Memory B cell (primary cell): ENCODE measurements at places on chromosomes 7 and 10.
A peak's percentile ranks its signal among the peaks of the same experiment; 100 is the strongest.

DNA sequence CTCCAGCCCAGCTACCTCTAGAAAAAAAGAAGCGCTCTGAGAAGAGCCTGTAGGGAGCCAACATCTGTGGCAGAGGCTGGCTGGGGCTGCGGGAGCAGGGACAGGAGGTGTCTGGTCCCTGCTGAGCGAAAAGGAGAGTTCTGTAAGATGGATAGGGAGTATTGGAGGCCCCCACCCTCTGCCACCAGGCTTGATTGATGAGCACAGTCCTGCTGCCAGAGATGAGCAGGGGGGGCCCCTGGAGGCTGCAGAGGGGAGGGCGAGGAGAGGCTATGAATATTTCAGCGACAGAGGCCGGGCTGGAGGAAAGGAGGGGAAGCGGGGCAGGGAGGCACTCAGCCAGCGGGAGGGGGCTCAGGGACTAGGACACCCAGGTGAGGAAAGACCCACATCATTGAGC lies 44.5 kb upstream of the HSPB1 start:
- H3K36me3 ChIP-seq, result no peaks in the 10 kb centered on the region
- H3K4me1 ChIP-seq, result peaks cover 3% of the 10 kb centered on the region
- H3K27ac ChIP-seq, result no peak overlapping the region
- H3K4me3 ChIP-seq, result no peak overlapping the region
- no peak for DNase-seq

DNA sequence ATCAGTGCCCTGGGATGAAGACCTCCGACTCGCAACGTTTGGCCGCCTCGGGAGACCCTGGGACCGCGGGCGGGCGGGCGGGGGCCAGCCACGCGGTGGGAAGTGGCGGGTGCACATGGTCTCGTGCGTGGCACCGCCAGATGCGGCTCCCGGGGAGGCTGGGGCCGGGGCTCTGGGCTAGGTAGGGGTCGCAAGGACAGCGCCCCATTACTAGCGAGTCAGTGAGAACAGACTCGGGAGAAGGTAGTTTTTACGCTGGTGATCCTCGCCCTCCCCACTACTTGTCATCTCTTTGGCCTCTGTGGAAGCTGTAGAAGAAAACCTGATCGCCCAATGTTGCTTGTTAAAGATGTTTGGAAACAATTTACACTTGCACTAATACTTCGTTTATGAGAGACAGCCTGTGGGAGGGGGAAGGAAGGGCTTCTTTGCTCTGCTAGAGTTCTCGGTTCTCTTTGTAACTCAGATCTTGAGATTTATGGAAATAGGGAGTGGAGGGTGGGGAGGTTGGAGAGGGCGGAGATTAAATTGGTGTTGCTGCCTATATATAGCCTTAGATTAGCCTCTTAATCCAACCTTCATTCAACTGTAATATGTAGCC lies 591 bp downstream of the BZW2 start:
- H3K36me3 ChIP-seq, result peaks cover 1% of the 10 kb centered on the region
- peaks cover 44% of the 10 kb centered on the region for H3K4me1 ChIP-seq
- H3K4me3 ChIP-seq, result peak overlapping the region; percentile 99
- no peak for DNase-seq
- H3K27me3 ChIP-seq, result no peaks in the 10 kb centered on the region

DNA sequence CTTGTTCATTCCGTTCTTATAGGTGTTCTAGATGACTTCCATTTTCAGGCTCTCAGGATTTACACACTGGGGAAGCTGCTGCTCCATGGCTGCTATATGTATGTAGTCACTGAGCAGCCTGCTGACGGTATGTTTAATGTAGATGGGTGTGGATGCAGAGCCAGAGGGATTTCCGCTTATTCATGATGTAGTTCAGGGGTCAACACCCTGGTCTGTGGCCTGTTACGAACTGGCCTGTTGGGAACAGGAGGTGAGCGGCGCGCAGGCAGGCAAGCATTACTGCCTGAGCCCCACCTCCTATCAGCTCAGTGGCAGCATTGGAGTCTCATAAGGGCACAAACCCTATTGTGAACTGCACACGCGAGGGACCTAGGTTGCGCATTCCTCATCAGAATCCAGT lies 33.9 kb downstream of the DNAJB6 start:
- peaks cover 39% of the 10 kb centered on the region for H3K36me3 ChIP-seq
- H3K4me3 ChIP-seq, result no peak overlapping the region
- DNase-seq, result no peak
- peaks cover 19% of the 10 kb centered on the region for H3K4me1 ChIP-seq
- H3K27ac ChIP-seq, result no peak overlapping the region

- DNase-seq, result no peak
- peaks cover 3% of the 10 kb centered on the region for H3K4me1 ChIP-seq
- H3K27me3 ChIP-seq, result no peaks in the 10 kb centered on the region
Observed at GRCh38 chr7:86942081-86942480, 117.4 kb downstream of the ELAPOR2 start.

GRCh38 chr10:79047875-79048638 lies 20.7 kb upstream of the ZMIZ1 start:
- no peak for DNase-seq
- H3K36me3 ChIP-seq, result no peaks in the 10 kb centered on the region
- H3K4me1 ChIP-seq, result peaks cover 6% of the 10 kb centered on the region

- H3K27me3 ChIP-seq, result peaks cover 13% of the 10 kb centered on the region
- no peaks in the 10 kb centered on the region for H3K36me3 ChIP-seq
- no peak overlapping the region for H3K27ac ChIP-seq
- no peak overlapping the region for H3K4me3 ChIP-seq
- H3K4me1 ChIP-seq, result no peaks in the 10 kb centered on the region
Observed at GRCh38 chr7:130262448-130262847, 4.2 kb upstream of the CPA2 start.

DNA sequence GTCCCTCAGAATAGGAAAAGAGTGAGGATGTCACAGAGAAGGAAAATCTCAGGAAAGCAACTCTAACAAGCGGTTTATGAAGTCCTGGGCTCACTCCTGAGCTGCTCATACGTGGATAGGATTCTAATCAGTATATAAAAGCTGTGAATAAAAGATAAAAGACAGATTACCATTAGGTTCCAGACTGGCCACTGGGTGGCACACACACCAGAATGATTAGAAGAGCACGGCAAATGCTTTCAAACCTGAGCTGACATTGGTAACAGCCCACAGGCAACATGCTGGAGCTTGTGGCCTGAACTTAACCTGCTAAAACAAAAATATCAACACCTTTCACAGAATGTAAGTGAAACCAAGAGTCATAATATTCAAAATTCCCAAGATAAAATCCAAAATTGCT lies 370.8 kb downstream of the GRID1 start:
- H3K27ac ChIP-seq, result no peak overlapping the region
- peaks cover 4% of the 10 kb centered on the region for H3K27me3 ChIP-seq
- no peaks in the 10 kb centered on the region for H3K4me1 ChIP-seq
- H3K36me3 ChIP-seq, result no peaks in the 10 kb centered on the region
- no peak overlapping the region for H3K4me3 ChIP-seq

DNA sequence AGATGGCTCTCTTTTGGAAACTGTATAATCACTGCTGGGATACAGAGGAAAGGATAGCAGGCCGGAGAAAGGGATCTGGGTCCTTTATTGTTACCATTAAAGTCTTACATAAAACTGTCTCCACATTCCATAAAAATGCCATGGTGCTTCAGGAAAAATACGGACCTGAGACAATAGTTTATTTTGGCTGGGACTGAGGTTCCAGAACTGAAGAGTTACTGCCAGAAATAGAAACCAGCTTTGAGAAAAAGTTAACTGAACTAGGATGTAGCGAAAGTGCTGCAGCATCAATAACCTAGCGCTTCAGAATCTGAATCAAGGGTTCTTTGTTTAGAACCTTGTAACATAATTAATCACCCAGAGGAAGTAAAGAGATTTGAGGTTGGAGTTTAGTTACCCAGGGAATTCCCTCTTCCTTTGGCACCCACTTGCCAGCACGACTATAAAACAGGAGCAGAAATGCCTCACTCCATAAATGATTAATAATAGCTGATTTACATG lies 38.0 kb downstream of the MEOX2 start:
- no peaks in the 10 kb centered on the region for H3K36me3 ChIP-seq
- H3K27me3 ChIP-seq, result no peaks in the 10 kb centered on the region
- no peaks in the 10 kb centered on the region for H3K4me1 ChIP-seq
- DNase-seq, result no peak
- H3K4me3 ChIP-seq, result no peak overlapping the region

GRCh38 chr7:74503943-74504342 lies 50.2 kb downstream of the GTF2IRD1 start:
- H3K36me3 ChIP-seq, result no peaks in the 10 kb centered on the region
- DNase-seq, result no peak
- peaks cover 5% of the 10 kb centered on the region for H3K4me1 ChIP-seq
- no peak overlapping the region for H3K4me3 ChIP-seq
- H3K27me3 ChIP-seq, result peaks cover 12% of the 10 kb centered on the region

- no peak overlapping the region for H3K27ac ChIP-seq
- no peaks in the 10 kb centered on the region for H3K27me3 ChIP-seq
- DNase-seq, result no peak
- H3K4me3 ChIP-seq, result no peak overlapping the region
- H3K36me3 ChIP-seq, result no peaks in the 10 kb centered on the region
Observed at GRCh38 chr10:131076356-131076755, 235.2 kb downstream of the TCERG1L start.

DNA sequence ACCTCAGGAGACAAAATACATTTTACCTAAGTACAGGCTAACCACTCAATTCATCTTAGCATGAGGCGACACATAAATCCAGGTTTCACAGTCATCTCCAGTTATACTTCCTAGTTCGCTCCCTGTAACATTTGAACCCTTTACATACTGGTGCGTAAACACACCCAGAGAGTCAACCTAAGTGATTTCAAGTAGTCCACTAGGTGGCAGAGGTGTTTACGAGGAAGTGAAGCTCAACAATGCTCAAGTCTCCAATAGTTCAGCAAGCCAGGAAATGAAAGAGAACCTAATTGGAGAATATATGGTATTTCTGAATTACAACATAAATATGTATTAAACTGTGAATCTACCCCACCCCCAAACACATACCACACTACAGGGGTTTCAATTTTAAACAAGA lies 76.3 kb upstream of the ABCB5 start:
- H3K4me1 ChIP-seq, result no peaks in the 10 kb centered on the region
- no peak overlapping the region for H3K27ac ChIP-seq

DNA sequence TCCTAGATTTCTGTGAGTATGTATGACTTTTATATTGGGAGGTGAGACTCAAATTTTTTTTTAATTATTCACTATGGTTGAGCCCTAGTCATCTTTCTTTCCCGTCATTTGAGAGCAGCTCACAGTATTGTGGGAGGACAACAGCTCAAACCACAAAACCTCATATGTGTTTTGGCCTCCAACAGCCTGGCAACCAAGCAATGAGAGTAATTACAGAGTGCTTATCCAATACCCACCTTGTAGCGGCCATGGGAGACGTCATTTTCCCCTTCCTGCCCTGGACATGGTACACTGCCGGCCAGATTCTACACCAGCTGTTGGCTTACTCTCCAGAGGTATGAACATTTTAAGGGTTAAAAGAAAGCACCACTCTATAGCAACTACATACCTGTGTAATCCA lies 49.1 kb downstream of the DOCK4 start:
- peaks cover 7% of the 10 kb centered on the region for H3K4me1 ChIP-seq
- H3K27ac ChIP-seq, result no peak overlapping the region
- H3K27me3 ChIP-seq, result peaks cover 2% of the 10 kb centered on the region
- no peak for DNase-seq
- H3K36me3 ChIP-seq, result no peaks in the 10 kb centered on the region

- H3K36me3 ChIP-seq, result no peaks in the 10 kb centered on the region
- no peak overlapping the region for H3K27ac ChIP-seq
- DNase-seq, result peak; percentile 26
- H3K27me3 ChIP-seq, result peaks cover 18% of the 10 kb centered on the region
Observed at GRCh38 chr7:112205343-112206237, 609 bp downstream of the DOCK4 start.

GRCh38 chr7:151626422-151627115 lies 106.9 kb upstream of the RHEB start:
- no peaks in the 10 kb centered on the region for H3K27me3 ChIP-seq
- no peak overlapping the region for H3K4me3 ChIP-seq
- peaks cover 17% of the 10 kb centered on the region for H3K36me3 ChIP-seq
- peaks cover 28% of the 10 kb centered on the region for H3K4me1 ChIP-seq
- no peak overlapping the region for H3K27ac ChIP-seq

GRCh38 chr10:79127151-79127961 lies 58.6 kb downstream of the ZMIZ1 start:
- H3K4me3 ChIP-seq, result no peak overlapping the region
- no peak for DNase-seq
- H3K4me1 ChIP-seq, result no peaks in the 10 kb centered on the region
- no peaks in the 10 kb centered on the region for H3K27me3 ChIP-seq

DNA sequence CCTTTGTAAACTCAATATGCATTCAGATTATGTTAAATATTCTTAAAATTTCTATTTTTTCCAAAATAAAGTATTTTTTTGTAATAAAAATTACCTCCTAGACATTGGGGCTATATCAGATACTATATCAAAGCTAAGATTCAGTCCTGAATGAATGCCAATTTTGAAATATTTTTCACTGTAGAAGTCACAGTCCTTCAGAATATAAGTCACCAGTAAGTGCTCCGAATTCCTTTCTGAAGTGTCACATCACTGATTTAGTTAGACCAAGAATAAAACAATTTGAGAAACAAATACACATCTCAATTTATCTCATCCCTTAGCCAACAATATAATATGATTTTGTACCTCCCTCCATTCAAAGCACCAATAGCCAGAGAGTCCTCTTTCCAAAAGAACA lies 33.9 kb upstream of the GSAP start:
- H3K27me3 ChIP-seq, result no peaks in the 10 kb centered on the region
- peaks cover 13% of the 10 kb centered on the region for H3K4me1 ChIP-seq
- H3K27ac ChIP-seq, result no peak overlapping the region
- no peaks in the 10 kb centered on the region for H3K36me3 ChIP-seq
- DNase-seq, result no peak

- no peaks in the 10 kb centered on the region for H3K36me3 ChIP-seq
- H3K27me3 ChIP-seq, result peaks cover 21% of the 10 kb centered on the region
- no peak overlapping the region for H3K27ac ChIP-seq
- no peak for DNase-seq
- no peak overlapping the region for H3K4me3 ChIP-seq
Observed at GRCh38 chr10:97517778-97518300, 19.1 kb downstream of the UBTD1 start.

DNA sequence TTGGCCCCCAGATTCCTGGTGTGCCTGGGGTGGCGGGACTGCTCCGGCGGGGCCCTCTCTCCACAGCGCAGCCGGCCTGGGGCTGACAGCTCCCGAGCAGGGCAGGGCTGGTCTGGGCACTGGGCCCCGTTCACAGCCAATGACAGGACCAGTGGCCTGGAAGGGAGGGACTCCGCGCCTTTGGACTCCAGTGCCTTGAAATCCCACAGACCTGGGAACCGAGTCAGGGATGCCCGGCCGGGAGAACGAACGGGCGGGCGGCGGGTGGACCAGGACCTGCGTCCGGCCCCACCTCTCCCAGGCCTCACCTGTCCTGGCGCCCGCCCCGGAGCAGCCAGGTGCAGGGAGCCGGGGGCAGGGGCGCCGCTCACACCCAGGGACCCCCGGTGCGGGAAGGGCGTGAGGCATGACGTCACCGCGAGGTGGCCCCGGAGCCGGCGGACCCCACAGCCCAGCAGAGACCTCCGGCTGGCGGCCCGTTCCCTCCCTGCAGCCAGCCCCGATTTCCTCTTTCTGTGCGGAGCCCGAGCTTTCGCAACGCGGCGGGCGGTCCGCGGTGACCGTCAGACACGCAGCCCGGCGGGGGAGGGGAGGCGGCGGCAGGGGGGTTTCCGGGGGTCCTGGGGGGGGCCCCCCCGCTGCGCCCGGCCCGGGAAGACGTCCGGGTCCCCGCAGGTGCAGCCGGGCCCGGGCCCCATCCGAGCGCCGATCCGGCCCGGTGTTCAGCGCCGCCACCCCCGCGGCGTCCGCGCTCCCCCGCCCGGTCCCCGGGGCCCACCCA lies 743 bp downstream of the ADAP1 start:
- H3K4me1 ChIP-seq, result peaks cover 19% of the 10 kb centered on the region
- no peaks in the 10 kb centered on the region for H3K36me3 ChIP-seq
- no peak for DNase-seq
- peak overlapping the region; percentile 47 for H3K4me3 ChIP-seq
- H3K27me3 ChIP-seq, result peaks cover 2% of the 10 kb centered on the region
